Activated naive CD4-positive, alpha-beta T cell treated with anti-CD3 and anti-CD28 coated beads, Interleukin-2, amount 10 ng/mL, durations not matched to agents 7 days and 5 days (primary cell): ENCODE measurements at places on chromosomes 13 and 19.

- no peaks in the 10 kb centered on the region for H3K36me3 ChIP-seq
- no peak overlapping the region for H3K4me3 ChIP-seq
- H3K27ac ChIP-seq: no peak overlapping the region
- H3K27me3 ChIP-seq: peaks cover 18% of the 10 kb centered on the region
- DNase-seq: no peak
- H3K4me1 ChIP-seq: no peaks in the 10 kb centered on the region
These were observed 44.7 kb upstream of the SIAH3 start for GRCh38 chr13:45896285-45896684.

DNA sequence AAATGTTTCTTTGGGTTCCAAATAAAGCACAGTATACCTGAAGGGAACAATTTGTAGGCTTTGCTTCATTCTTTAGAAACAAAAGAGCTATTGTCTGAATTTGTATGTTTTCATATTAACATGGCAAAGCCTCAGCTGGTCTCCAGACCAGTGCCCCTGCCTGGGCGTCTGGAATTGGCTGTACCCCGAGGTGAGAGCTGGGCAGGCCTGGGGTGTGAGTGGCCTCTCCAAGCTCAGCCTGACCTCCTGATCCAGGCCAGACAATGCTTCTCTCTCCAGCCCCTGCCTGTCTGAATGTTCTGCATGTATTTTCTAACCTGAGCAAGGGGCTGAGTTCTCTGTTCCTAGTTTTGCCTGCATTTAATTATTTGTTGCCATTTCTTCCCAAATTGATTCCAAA, 66.3 kb upstream of the MCF2L start:
- no peak overlapping the region for H3K4me3 ChIP-seq
- no peak for DNase-seq
- no peaks in the 10 kb centered on the region for H3K4me1 ChIP-seq
- peaks cover 19% of the 10 kb centered on the region for H3K27me3 ChIP-seq
- peaks cover 2% of the 10 kb centered on the region for H3K36me3 ChIP-seq

- peaks cover 72% of the 10 kb centered on the region for H3K27me3 ChIP-seq
- H3K27ac ChIP-seq: no peak overlapping the region
- H3K4me3 ChIP-seq: peak overlapping the region; percentile 71
- DNase-seq: peak; percentile 38
- peaks cover 5% of the 10 kb centered on the region for H3K4me1 ChIP-seq
- no peaks in the 10 kb centered on the region for H3K36me3 ChIP-seq
These were observed 8.1 kb upstream of the SDHAF1 start for GRCh38 chr19:35986664-35987570.

DNA sequence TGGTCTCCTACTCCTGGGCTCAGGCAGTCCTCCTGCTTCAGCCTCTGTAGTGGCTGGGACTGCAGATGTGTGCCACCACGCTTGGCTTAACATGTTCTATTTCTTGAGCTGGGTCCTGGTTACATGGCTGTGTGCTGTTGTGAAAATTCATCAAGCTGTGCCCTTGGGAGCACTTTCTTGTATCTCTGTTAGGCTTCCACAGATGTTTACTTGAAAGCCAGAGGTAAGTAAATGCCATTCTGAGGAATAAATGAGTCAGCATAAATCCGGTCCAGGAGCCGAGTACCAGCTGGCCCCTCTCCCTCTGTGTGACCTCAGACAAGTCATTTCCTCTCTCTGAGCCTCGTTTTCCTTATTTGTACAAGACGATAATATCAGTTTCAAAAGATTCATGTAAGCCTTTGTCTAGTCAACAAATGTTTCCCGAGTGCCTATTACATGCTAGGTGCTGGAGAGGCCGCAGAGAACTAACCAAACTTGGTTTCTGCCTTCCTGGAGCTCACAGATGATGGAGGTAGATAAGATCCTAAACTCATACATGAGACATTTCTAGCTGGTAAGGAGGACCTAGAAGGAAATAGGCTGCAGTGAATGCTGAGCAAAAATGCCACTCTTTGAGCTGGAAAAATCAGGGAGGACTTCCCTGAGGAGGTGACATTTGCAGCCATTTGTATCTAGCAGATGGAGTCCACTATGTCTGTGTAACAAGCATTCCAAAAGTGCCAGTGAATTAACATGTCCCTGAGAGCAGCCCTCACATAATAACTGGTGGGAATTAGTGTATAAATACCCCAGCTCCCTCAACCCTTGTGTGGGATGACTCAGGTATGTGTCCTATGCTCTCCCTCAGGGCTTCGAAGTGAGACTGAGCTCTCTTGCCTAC, 2.7 kb upstream of the RASAL3 start:
- H3K4me3 ChIP-seq: peak overlapping the region; percentile 4
- peak; percentile 77 for DNase-seq
- H3K36me3 ChIP-seq: peaks cover 20% of the 10 kb centered on the region
- peaks cover 69% of the 10 kb centered on the region for H3K4me1 ChIP-seq
- peaks cover 27% of the 10 kb centered on the region for H3K27me3 ChIP-seq

DNA sequence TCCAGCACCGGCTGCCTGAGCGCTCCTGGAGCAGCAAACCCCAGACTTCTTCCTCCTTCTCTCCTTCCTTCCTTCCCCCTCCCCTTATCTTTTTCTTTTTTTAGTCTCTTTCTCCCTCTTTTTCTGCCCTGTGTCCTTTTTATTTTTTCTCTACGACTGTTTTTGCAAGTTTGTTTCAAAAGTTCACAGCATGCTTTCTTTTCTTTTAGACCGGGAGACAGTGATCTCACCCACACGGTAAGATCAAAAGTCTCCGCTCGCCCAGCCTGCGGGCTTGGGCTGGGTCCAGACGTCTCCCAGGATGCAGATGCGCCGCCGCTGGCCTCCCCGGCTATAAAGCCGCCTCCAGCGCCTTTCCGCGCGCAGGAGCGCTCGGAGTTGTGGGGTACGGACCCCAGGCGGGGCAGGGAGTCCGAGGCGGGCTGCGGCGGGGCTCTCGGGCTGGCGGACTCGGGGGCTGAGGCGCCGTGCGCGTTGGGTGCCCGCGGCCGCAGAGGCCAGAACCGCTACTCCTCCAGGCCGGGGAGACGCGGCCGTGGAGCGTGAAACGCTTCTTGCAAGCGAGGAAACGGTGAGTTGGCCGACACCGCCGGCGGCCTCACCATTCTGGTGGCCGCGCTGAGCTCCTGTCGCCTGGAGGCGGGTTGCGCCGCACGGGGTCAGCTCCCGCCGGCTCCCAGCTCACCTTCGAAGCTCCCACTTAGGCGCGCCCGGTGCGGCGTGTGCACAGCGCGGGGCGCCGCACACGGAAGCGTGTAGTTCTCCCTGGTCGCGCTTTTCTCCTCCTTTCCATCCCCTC, 2.0 kb upstream of the TSHZ3 start:
- H3K27me3 ChIP-seq: peaks cover 94% of the 10 kb centered on the region
- peak overlapping the region; percentile 51 for H3K27ac ChIP-seq
- peak overlapping the region; percentile 81 for H3K4me3 ChIP-seq
- H3K36me3 ChIP-seq: peaks cover 2% of the 10 kb centered on the region
- peaks cover 35% of the 10 kb centered on the region for H3K4me1 ChIP-seq
- no peak for DNase-seq

DNA sequence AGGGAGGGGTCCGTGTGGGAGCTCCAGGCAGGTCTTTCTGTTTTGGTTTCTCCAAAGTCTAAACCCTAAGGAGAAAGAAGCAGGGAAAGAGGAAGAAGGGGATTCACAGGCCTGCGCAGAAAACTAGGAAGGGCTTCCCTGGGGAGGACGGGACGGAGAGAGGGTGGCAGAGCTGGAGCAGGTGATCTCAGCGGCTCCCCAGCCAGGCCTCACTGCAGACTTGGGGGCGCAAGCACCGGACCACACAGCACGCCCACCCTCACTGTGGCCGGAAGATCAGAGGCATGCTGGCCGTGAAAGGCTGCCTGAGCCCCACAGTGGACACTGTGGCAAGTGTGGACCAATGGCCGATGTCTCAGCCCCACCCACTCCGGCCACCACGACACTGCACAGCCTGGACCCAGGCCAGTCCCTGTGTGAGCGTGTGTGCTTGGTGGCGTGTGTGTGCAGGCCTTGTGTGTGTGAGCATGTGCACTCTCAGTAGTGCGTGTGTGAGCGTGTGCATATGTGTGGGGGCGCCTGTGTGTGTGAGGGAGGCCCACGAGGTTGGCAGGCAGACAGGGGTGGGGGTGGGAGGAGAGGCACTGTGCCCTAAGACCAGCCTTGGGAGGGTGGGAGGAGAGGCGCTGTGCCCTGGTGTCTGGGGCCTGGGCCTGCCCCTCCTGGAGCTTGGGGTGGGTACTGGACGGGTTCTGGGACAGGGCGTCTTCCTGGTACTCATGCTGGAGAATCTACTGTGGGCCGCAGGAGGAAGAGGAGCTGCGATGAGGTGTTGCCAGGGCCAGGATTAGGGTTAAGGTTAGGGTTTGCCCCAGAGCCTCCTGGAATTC, 15.4 kb upstream of the TMEM255B start:
- peaks cover 20% of the 10 kb centered on the region for H3K4me1 ChIP-seq
- H3K4me3 ChIP-seq: no peak overlapping the region
- peaks cover 53% of the 10 kb centered on the region for H3K27me3 ChIP-seq
- no peak for DNase-seq
- no peaks in the 10 kb centered on the region for H3K36me3 ChIP-seq
- H3K27ac ChIP-seq: no peak overlapping the region

- no peak overlapping the region for H3K27ac ChIP-seq
- no peaks in the 10 kb centered on the region for H3K4me1 ChIP-seq
- H3K36me3 ChIP-seq: no peaks in the 10 kb centered on the region
- no peak for DNase-seq
- no peak overlapping the region for H3K4me3 ChIP-seq
These were observed 149.1 kb downstream of the COG6 start for GRCh38 chr13:39804332-39805210.

- H3K27ac ChIP-seq: peak overlapping the region; percentile 16
- DNase-seq: no peak
- peaks cover 27% of the 10 kb centered on the region for H3K36me3 ChIP-seq
These were observed 9.9 kb downstream of the LRFN1 start for GRCh38 chr19:39310558-39311311.

- peak within 1 kb of the TSS; percentile 56 for H3K4me3 ChIP-seq
- no peak within 1 kb of the TSS for H3K27ac ChIP-seq
- DNase-seq: peak; percentile 22
- H3K36me3 ChIP-seq: no peaks in the 10 kb centered on the region
These were observed at the start of gene CCNA1 for GRCh38 chr13:36432106-36432544. Gene CCNA1, plus strand, starts transcription at chr13:36432495. Its CDS starts 562 bp downstream, at chr13:36433057.

DNA sequence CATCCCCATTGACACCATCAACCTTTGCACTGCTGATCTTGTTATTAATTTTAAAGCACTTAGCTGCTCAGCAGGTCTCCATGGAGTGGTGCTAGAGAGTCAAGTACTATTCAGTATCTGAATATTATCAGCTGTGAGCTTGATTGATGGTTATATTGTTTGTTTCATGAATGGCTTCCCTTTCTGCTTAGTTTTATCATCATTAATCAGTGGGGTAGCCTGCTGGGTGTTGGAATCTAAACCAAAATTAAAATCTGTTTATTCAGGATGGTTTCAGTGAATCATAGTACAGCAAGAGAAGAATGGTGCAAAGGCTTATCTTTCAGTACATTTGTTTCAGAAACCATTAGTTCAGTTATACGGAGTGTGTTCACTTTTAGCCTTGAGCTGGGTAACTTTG, 42.5 kb upstream of the SCEL start:
- H3K4me1 ChIP-seq: no peaks in the 10 kb centered on the region
- no peaks in the 10 kb centered on the region for H3K27me3 ChIP-seq
- H3K27ac ChIP-seq: no peak overlapping the region
- no peak for DNase-seq

DNA sequence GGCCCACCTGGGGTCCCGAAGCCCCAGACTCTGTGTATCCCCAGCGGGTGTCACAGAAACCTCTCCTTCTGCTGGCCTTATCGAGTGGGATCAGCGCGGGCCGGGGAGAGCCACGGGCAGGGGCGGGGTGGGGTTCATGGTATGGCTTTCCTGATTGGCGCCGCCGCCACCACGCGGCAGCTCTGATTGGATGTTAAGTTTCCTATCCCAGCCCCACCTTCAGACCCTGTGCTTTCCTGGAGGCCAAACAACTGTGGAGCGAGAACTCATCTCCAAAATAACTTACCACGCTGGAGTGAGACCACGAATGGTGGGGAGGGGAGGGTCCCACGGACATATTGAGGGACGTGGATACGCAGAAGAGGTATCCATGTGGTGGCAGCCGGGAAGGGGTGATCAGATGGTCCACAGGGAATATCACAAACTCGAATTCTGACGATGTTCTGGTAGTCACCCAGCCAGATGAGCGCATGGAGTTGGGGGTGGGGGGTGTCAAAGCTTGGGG, 1.0 kb upstream of the ICAM5 start:
- H3K4me3 ChIP-seq: peak overlapping the region; percentile 59
- H3K4me1 ChIP-seq: peaks cover 79% of the 10 kb centered on the region
- H3K36me3 ChIP-seq: peaks cover 44% of the 10 kb centered on the region
- peaks cover 74% of the 10 kb centered on the region for H3K27me3 ChIP-seq

DNA sequence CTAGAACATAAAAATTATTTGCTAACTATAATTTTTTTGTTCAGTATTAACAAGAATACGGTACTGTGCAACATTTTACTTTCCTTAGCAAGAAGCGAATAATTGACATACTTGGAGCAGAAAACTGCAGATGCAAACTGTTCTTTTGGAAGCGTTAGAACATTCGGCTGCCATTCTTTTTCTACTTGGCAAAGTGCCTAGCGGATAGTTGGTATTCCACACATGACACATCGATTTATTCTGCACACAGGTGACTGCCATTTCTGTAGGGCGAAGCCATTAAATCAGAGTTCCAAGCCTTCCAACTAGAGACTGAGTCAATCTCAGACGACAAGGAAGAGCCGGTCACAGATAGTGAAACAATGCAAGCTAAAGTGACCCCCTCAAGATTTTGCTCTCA, 117.4 kb downstream of the TRPC4 start:
- no peak for DNase-seq
- H3K36me3 ChIP-seq: no peaks in the 10 kb centered on the region
- no peak overlapping the region for H3K4me3 ChIP-seq
- H3K27me3 ChIP-seq: no peaks in the 10 kb centered on the region

- H3K36me3 ChIP-seq: no peaks in the 10 kb centered on the region
- DNase-seq: no peak
- no peaks in the 10 kb centered on the region for H3K27me3 ChIP-seq
- no peak overlapping the region for H3K4me3 ChIP-seq
These were observed 20.3 kb downstream of the LNX2 start for GRCh38 chr13:27599845-27600553.

DNA sequence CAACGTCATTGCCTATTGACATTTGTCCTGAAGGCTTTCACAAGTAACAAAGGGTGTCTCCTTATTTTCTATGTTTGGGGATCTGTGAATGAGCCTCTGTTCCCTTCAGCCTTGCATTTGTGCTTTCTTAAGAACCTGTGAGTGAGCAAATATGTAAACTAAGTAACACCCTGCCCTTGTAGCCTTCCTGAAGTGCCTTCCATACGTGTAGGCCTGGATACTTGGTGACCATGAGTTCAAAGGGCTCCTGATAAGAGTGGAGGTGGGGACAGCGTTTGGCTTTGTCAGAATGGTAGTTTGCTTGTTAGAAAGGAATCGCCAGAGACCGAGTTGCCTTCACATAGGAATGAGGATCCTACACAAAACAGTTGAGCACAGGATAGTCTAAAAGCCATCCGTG, 14.5 kb upstream of the CCDC97 start:
- peaks cover 47% of the 10 kb centered on the region for H3K4me1 ChIP-seq
- no peaks in the 10 kb centered on the region for H3K27me3 ChIP-seq
- H3K27ac ChIP-seq: peak overlapping the region; percentile 69
- DNase-seq: no peak

- H3K4me1 ChIP-seq: peaks cover 76% of the 10 kb centered on the region
- H3K4me3 ChIP-seq: no peak overlapping the region
These were observed 31.1 kb downstream of the DNM2 start for GRCh38 chr19:10748927-10749434.
